ENCODE measurements at places on chromosomes 7 and 10. TPM values are rescaled to one million over a fixed set of nuclear protein-coding genes. Genes with fewer than 3 reads are reported as not detected.

- DNase-seq: no peak
Observed at GRCh38 chr7:107233-107632, 85.1 kb upstream of the FAM20C start.

DNA sequence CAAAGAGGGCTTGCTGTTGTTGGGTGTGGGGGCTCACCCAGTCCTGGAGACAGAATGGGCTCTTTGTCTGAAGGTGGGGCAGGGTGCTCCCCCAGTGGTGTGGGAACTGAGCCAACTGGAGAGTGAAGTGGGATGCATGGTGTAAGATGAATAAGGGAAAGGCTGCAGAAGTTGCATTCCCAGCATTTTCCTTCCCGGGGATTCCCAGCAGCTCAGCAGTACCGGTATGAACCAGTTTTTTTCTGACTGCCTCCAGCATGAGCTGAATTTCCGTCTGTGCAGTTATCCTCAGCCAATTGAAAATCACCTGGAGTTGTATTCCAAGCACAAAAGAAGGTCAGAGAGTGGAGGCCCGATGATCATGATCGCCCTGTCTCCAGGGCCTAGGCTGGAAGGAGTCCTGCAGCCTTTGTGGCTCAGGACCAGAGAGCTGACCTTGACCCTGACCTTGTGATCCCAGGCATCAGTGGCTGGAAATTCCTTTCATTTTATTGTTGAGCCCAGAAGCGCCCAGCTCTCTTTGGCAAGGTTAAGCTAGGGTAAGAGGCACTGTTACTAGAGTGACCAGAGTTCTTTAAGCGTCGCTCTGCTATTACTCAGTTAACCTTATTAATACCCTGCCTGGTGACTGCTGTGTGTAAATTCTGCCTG, 33.4 kb downstream of the OGDH start:
- no peak for DNase-seq

- no peak for DNase-seq
Observed at GRCh38 chr10:86599041-86599440, 55.3 kb upstream of the OPN4 start.

GRCh38 chr7:136136906-136137454, 159.8 kb upstream of the MTPN start:
- no peak for DNase-seq

TWIST1 gene
- 1.3 TPM for total RNA-seq

ARHGEF35 gene
- total RNA-seq: 0.94 TPM

FHIP2A gene
- total RNA-seq: 29.4 TPM
